ENCODE measurements at places on chromosomes 2 and 18.

- no peak for DNase-seq
Observed at GRCh38 chr18:58793361-58793760, 71.3 kb upstream of the ZNF532 start.

DNA sequence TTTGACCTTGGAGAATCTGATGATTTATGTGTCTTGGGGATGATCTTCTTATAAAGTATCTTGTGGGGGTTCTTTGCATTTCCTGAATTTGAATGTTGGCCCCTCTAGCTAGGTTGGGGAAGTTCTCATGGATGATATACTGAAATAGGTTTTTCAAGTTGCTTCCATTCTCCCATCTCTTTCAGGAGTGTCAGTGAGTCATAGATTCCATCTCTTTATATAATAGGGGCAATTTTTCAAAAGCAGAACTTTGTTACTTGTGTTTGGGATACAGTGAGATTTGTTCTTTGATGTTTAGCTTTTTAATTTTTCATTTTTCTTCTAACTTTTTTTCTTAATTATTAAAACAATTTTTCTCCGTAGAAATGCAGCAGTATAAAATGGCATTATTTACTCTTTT, 19.4 kb downstream of the TMEM87B start:
- DNase-seq = no peak

GRCh38 chr2:156423674-156424282, 12.4 kb upstream of the GPD2 start:
- DNase-seq = no peak

- no peak for DNase-seq
Observed at GRCh38 chr2:12110074-12110473, 363.6 kb downstream of the LPIN1 start.

GRCh38 chr2:75361486-75361885, 162.2 kb upstream of the TACR1 start:
- no peak for DNase-seq

GRCh38 chr2:222313816-222314215, 15.0 kb upstream of the PAX3 start:
- DNase-seq = no peak

GRCh38 chr18:3869848-3870247, 419.9 kb downstream of the TGIF1 start:
- no peak for DNase-seq

- no peak for DNase-seq
Observed at GRCh38 chr2:181041661-181042060, 61.3 kb downstream of the UBE2E3 start.

- peak; percentile 58 for DNase-seq
Observed at GRCh38 chr18:58562999-58563667, 65.8 kb downstream of the ALPK2 start.

DNA sequence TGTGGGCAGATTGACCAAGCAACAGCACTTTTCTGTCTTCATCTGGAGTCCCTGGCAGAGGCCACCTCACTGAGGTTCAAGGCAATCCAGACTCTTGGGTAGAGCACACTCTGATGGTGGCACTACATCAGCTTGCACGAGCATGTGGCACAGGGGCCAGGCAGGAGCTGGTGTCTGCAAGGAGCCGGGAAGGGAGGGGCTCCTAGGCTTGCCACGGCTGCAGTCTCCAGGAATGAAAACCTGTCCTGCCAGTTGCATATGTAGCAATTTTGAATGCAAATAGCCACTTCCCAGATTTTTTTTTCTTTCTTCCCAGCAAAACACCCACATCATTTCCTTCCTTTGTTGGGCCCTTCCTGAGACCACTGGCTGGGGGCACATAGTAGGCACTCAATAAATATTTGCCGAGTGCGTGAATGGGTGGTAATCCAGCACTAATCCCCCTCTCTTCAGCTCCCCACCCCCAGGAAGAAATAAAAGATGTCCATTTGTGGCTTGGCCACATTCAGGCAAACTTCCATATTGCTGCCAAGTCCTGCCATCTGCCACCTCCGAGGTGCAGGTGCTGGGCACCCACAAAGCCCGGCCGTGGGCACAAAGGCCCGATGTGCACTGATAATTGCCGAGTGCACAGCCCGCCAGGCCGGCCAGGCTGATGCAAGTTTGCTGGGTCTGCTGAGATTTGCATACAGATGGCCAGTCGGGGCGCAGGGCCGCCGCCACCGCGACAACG, 72.4 kb downstream of the MYCN start:
- no peak for DNase-seq

- no peak for DNase-seq
Observed at GRCh38 chr2:189076572-189076971, 102.4 kb downstream of the COL3A1 start.

DNA sequence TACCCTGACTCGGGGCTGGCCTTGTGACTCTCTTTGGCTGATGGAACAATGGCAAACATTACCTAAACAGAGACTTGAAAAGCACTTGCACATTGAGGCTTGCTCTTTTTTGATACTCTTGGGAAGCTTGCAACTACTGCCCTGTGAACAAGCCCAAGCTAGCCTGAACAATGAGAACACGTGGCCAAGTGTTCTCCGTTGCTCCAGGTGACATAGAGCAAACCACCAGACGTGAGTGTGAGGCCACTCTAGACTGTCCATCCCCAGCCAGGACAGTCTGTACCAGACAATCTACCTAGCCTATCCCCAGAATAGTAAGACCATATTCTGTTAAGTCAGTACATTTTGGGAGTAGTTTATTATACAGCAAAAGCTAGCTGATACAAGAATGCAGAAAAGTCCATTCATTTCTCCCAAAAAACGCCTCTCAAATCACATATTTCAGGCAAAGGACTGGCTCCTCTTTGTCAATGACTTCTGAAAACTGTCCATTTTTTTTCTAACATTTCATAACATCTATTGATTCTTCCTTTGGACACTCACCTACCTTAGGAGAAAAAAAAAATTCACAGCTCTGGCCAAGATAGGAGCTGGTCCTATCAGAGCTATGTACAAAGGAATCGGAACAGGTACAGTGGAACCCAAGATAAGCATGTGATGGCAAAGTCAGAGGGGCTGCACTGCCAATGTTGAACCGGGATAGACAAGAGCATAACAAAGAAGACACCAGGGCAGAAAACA, 142.1 kb upstream of the PKDCC start:
- no peak for DNase-seq

- peak; percentile 13 for DNase-seq
Observed at GRCh38 chr18:35661483-35662146, 80.1 kb downstream of the GALNT1 start.

GRCh38 chr2:37686792-37687526, 15.5 kb upstream of the CDC42EP3 start:
- no peak for DNase-seq

GRCh38 chr2:160375037-160375436, 118.6 kb downstream of the RBMS1 start:
- DNase-seq = no peak

DNA sequence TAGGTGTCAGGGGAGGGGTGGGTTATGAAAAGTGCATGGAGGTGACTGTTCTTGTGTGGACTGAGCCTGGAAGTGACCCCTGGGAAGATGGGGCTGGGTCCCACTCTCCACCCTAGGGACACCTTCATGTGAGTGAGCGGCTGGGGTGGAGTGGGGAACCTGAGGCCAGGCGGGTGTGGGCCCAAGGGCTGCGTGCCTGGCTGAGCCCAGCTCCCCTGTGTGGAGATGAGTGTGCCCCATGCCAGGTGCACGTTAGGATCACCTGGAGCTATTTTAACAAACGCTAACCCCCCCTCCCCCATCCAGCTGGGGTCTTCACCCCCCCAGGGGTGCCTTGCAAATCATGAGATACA, 26.5 kb downstream of the ZAP70 start:
- DNase-seq = no peak

DNA sequence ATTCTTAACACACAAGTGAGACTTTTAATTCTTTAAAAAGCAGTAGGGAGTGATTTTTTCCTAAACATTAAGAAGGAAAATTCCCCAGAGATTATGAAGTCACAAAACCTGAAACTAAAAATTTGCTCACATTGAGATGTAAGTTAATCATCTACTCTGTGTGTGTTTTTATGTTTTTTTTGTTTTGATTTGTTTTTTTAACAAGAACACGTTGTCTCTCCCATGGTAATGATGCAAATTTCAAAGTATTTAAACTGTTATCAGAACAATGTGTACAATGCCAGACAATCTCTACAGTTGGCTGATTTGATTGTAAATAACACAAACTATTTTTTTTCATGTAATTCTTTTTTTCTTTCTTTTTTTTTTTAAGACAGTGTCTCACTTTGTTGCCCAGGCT, 71.5 kb downstream of the COLEC12 start:
- no peak for DNase-seq

All from GM20000 (cell line).